ENCODE measurements at places on chromosomes 4 and X. TPM values are rescaled to one million over a fixed set of nuclear protein-coding genes. Genes with fewer than 3 reads are reported as not detected.

DNA sequence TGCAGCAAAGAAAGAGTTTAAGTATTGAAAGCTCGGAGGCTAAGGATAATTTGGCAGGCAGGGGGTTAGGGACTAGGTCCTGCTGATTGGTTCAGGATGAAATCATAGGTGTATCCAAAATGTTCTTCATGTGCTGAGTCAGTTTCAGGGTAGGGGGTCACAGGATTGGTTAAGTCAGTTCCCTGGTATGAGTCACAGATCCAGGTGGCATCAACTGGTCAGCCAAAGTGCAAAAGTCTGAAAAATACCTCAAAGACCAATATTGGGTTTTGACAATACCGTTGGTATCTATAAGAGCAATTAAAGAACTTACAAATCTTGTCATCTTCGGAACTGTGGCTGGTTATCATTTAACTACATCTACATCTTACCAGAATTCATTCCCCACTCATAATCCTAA is 25.6 kb upstream of the PRDM8 start:
- DNase-seq: no peak

DNA sequence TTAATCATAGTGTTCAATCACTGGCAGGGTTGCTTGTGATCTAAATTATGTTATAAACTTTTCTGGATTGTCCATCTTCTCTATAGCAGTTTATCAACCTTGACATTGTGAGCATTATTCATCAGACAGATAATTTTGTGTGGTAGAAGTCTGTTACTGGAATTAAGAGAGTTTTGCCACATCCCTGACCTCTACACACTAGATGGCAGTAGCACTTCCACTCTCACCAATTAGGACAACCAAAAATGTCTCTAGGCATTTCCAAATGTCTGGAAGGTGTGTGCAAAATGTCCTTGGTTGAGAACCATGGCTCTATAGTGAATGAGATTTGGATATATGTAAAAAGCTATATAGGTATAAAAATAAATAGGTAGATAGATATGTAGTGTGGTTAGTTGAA is 324.1 kb upstream of the FAM47C start:
- no peak for DNase-seq

- no peak for DNase-seq
These were observed 406.8 kb downstream of the STIM2 start for GRCh38 chr4:27267339-27267969.

- DNase-seq: no peak
These were observed 203.0 kb downstream of the ADAMTS3 start for GRCh38 chr4:72365981-72366380.

GRCh38 chrX:13597874-13598273 is 28.5 kb downstream of the EGFL6 start:
- DNase-seq: no peak

DNA sequence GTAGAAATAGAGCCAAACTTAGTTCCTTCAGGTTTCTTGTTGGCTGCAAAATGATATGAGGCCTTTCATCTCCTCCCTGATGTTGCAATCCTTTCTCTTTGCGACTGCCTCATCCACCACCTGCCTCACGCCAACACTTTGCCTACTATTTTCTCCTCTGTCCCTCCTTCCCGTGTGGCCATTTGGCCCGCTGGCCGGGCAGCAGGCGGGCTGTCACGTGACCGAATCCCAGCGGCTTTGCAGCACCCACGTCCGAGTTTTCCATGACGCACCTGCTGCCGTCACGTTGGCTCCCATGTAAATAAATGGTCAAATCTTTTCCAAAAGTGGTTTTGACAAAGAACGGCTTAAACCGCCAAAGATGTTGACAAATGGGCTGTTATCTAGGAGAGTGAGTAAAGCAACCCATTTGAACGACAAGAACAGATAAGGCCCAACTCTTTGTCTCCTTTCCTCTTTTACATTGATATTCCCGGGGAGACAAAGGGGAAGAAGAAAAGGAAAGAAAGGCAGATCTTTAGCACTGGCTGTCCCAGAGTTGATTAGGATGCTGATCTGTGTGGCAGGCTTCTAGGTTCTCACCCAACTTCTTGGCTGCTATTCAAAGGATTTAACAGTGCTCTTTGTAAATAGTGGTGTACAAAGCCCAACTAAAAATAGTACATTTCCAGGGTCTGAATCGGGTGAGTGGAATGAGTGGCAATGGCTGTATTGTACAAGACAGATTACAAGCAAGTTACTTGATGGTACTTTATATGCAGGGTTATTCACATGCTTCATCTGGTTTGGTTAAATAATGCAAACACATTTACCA is 174.2 kb upstream of the JADE1 start:
- no peak for DNase-seq

- peak; percentile 13 for DNase-seq
These were observed 31.6 kb upstream of the CLNK start for GRCh38 chr4:10716163-10716562.

Gene RAB40AL
- total RNA-seq: 0.14 TPM

- peak; percentile 68 for DNase-seq
These were observed 171.0 kb downstream of the NR3C2 start for GRCh38 chr4:148271166-148271565.

Gene TNIP3
- 0.28 TPM for total RNA-seq

GRCh38 chrX:130091980-130092522 is 18.2 kb downstream of the ELF4 start:
- peak; percentile 52 for DNase-seq

DNA sequence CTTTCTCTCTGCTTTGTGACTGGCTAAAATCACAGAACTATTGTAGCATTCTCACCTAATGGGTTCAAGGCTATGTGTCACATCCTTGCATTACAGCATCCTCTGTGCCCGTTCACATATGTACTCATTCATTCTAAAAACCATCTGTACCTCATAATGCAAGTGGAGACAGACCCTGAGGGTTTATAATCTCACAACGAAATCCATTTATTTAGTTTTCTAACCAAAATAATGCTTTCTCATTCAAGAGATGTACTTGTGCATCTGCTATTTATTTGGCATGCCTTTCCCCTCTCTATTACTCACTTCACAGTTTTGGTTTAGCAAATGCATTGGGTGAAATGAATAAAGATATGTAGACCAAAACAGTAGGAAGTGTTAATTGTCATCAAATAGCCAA is 261.5 kb downstream of the DCHS2 start:
- no peak for DNase-seq

GRCh38 chr4:77132652-77133312 is 24.2 kb upstream of the CCNG2 start:
- no peak for DNase-seq

DNA sequence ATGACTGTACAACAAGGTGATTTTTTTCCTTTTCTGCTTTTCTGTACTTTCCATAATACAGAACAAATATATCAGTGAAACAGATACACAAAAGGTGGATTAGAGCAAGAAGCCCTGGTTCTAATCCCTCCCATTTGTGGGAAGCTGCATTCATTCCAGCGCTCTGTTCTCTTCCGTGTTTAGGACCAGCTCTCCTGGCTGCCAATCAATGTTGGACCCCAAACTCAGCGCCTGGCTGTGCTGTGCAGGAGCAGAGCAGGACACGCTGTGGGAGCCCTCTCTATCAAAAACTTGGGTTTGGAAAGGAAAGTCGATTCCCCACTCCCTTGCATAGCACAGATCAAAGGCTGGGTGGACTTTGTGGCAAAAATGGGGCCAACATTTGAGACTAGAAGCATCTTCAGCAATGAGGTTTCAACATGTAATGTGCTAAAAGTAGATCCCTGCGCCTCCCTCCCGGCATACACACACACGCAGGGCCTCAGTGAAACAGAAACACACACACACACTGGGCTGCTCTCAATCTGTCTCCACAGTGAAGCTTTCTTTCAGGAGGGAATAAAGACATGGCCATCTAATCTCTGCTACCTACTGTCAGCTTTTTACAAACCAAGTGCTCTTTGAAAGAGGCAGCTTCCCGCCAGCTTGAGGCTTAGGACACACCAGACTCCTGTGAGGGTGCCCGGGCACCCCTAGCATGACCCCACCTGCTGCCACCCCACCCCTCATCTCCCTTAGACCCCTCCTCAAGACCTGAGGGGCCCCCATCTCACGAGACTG is 12.2 kb downstream of the WDR1 start:
- DNase-seq: no peak

Gene ART3
- not detected for total RNA-seq

Gene HSFX4
- not detected for total RNA-seq

DNA sequence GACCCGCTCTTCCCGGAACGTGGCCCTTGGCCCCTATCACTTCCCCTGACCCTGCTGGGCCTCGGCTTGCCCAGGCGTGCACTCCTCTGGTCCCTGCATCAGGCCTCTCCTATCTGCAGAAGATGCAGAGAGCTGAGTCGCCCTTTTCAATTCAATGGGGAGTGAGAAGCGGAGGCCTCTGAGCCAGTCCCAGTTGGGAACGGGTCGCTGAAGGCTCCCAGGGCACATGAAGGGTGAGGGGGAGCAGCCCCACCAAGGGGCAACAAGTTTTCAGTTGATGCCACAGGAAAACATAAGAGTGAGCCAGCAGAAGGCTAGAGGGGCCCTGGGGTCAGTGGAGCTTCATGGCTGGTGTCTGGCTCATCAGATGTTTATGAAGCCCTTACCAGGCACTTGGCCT is 17.1 kb downstream of the PSAPL1 start:
- no peak for DNase-seq

GRCh38 chr4:121439669-121440068 is 58.9 kb upstream of the QRFPR start:
- DNase-seq: no peak

GRCh38 chr4:112502871-112503270 is 13.1 kb downstream of the NEUROG2 start:
- DNase-seq: no peak

All from dermis blood vessel endothelial cell (primary cell).